Esophagus squamous epithelium (tissue), 5 donors: ENCODE measurements at places on chromosomes 7 and 10.

DNA sequence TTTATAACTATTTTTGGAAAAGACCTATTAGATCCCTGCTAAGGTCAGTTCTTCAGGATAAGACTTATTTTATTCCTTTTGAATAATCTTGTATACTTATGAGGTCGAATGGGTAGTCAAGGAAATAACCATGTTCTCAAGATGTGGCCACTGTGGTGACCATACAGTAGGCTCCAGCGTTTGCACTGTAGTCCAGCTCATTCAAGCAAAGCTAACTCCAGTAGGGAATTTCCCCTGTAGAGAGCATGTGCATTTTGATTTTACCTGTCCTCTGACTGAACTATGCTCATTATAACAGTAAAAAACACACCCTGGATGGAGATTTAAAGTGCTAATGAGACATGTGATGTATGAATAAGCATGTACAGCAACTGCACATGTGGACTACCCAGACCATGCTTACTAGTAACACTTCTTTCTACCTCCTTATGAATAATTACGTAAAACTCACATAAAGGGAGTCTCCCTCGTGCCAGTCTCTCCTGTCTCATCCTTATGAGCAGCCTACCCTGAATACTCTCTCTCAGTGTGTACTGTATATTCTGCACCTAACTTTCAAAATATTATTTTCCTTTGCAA, 32.4 kb upstream of the SEMA3E start:
- no peak for DNase-seq

DNA sequence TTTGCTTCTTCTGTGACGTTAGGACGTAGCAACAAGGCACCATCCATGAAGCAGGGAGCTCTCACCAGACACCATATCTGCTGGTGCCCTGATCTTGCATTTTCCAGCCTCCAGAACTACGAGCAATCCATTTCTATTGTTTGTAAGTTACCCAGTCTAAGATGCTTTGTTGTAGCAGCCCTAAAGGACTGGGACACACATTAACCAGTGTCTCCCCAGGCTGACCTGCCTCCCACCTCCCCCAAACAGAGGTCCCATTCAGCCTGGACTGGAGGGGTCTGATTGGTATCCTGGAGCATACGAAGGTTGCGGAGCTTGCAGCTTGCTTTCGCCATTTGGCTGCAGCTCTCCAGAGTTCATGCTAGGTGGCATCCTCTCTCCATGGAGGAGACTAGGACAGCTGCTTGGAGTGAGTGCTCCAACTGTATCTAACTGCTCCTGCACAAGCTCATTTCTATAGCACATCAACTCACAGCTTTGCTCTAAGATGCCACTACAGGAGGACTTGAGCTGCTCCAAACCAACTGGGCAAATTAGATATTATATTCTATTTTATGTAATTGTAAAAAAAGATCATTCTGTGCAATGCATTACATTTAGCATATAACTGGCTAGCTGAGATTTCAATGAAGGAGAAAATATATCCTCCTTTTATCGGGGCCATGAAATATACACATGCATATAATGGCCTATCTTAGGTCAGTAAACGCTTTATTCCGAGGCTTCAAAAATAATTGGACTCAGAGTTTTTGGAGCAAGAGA, 8.0 kb upstream of the GRK5 start:
- no peak for DNase-seq

DNA sequence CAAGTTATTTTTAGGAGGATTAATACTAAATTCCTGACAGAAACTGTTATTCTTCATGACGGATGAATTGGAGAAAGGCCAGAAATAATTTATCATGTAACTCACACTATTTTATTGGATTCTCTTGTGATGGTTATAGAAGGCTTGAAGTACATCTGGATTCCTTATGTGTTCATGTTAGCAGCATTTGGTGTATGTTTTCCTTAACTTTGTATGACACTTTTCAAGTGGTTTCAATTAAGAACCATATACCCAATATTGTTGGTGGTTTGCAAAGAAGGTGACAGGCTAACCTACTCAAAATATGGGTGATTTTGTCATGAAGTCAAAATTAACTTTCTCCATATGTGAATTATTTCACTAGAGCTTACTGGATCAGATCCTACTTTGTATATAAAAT, 532.2 kb upstream of the CNTNAP2 start:
- DNase-seq: no peak

GRCh38 chr10:130989670-130990232, 321.8 kb downstream of the TCERG1L start:
- no peak for DNase-seq

DNA sequence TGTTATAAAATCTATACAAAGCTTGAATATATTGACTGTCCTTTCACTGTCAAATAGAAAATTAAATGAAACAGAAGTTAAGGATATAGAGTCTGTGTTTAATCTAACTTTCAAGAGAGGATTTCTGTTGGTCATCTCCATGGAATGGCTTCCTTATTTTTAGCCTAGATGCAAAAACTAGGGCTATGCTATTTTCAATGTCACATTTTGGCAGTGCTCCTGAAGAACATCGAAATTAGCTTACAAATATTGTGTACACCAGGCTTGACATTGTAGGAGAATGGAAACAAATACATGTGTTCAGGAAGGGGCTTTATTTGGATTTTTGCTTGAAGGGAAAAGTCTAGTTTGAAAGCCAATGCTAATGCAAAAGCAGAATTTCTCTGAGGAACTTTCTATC, 295.4 kb downstream of the CDK14 start:
- DNase-seq: no peak

- DNase-seq: no peak
Observed at GRCh38 chr10:74949843-74950765, 123.7 kb downstream of the KAT6B start.

- no peak for DNase-seq
Observed at GRCh38 chr7:17706275-17706674, 234.0 kb downstream of the SNX13 start.

DNA sequence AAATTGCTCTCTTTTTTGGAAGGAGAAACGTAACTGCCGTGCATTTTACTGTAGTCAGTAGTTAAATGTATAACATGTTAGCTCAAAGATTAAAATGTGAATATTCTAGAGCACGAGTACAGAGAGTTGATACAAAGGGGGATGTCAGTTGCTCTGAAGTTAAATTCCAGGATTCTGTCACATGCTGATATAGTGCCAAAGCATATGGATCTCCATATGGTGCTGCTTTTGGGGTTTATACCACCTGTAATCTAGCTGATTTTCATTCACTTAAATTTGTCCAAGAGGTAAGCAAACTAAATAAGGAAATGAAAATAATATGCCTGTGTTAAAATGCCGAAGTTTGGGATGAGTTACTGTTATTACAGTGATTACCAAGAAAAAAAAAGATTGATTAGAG, 298.6 kb downstream of the EXOC4 start:
- no peak for DNase-seq

- DNase-seq: no peak
Observed at GRCh38 chr7:41637049-41637448, 65.8 kb downstream of the INHBA start.

- no peak for DNase-seq
Observed at GRCh38 chr7:111605246-111605645, 43.0 kb upstream of the IMMP2L start.

- DNase-seq: no peak
Observed at GRCh38 chr7:41967156-41967555, 264.3 kb upstream of the INHBA start.

DNA sequence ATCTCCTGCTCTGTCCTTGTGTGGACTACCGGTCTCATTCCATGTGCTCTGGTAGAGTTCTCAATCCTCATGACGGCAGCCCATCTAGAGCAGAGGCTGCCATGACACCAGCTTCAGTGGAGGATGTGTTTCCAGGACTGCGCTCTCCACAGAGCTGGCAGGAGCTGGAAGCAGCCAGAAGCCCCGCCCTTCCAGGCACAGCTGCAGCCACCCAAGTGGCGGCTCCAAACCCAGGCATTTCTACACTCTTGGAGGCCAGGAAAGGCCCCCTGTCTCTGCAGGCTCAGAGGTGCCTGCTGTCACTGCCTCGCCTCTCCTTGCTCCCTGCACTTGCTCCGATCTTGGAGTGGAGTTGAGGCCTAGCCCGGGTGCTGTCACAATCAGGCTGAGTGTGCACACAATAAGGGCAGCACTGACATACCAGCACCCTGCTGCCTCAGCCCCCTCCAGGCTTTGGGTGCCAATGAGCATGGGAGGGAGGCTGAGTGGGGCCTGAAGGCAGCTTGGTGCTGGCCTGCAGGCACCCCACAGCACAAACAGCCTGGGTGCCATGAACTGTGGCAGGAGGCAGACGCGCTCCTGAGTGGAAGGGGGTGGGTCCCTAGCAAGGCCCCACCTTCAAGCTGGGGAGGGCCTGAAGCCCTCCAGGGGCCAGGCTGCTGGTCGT, 122.1 kb downstream of the LRRN3 start:
- DNase-seq: no peak

- no peak for DNase-seq
Observed at GRCh38 chr7:113256883-113257531, 138.7 kb upstream of the SMIM30 start.

DNA sequence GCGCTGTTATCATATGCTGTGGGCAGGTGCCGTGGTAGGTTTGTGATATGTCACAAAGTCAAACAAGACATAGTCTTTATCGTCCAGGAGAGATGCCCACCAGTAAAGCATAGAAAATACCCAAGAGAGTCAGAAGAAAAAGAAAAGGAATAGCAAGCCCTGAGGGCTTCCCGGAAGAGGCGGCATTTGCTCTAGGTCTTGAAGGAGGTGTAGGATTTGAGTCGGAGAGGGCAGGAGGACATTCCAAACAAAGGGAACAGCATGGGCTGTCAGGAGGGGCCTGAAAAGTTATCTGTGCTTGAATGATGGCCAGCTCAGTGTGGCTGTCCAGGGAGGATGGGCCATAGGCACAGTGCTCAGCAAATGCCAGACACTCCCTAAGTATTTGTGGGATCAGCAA, 42.2 kb downstream of the COL13A1 start:
- DNase-seq: no peak

DNA sequence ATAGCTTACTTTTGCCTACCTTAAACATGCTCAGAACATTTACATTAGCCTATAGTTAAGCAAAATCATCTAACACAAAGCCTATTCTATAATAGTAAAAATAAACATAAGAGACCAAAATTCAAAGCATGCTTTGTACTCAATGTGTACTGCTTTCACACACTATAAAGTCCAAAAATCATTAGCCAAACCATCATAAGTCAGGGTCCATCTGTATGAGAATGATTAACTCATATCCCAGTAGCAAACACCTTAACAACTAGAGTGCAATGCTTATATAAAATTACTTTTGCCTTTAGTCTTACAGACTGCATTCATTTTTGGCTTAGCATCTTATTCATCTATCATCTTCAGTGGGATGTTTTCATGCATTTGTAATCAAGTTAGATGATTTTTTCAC, 49.4 kb upstream of the VWC2 start:
- no peak for DNase-seq

- DNase-seq: no peak
Observed at GRCh38 chr7:70072220-70072619, 473.9 kb downstream of the AUTS2 start.

- DNase-seq: no peak
Observed at GRCh38 chr7:28413011-28413410, 693 bp downstream of the CREB5 start.

DNA sequence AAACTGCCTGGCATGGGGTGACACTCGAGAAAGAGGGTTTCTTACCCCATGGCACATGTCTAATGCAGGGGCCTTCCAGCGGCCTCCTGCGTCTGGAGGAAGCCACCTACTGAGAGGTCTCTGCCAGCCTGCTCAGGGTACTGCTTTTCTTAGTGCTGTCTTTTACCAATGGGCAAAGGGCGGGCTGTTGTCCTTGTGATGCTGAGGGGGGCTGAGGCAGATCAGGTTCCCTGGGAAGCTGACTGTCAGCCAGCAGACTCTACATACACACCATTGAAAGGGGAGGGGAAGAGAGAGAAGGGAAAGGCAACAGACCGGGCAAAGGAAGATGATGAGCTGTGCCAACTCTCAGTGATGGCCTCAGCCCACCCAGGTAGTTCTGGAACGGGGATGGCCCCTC, 48.7 kb downstream of the COL13A1 start:
- DNase-seq: no peak

DNA sequence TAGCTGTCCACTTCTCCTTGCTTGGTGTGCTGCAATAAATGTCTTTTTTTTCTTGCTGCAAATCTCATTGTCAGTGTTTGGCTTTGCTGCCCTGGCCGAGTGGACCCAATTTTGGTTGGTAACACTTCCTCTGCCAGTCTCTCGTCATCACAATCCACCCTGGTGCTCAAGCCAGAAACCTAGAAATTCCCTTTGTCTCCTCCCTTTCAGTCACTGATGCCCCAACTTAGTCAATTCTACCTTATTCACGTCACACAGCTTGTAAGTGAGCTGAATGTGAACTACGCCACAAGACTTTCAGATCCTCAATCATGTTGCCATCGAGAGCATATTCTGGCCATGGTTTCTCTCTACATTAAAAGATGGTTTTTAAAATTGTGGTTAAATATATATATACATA, 13.0 kb upstream of the FRA10AC1 start:
- no peak for DNase-seq

DNA sequence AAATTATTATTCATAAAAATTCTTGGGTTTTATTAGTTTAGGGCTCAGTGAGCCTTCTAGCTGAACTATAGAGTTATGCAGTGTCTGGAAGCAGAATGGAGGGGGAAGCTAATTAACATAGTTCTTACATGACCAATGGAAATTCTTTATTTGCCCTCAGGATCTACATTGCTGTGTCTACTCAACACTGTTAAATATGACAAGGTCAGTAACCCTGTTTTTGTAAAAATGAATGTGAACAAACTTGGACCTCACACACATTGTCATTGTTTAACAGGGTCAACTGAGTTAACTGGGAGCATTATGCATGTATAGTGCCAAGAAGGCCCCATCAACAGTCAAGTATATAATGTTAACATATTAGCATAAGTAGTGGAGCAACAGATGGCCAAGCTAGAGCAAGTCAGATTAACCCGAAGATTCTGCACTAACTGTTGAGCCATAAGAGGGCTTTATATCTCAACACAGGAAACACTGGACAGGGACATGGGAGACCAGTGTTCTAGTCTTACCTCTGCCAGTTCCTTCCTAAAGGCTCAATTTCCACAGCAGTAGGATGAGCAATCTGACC, 122.5 kb upstream of the SEM1 start:
- no peak for DNase-seq

GRCh38 chr7:112876877-112877276, 86.7 kb upstream of the TMEM168 start:
- DNase-seq: no peak

DNA sequence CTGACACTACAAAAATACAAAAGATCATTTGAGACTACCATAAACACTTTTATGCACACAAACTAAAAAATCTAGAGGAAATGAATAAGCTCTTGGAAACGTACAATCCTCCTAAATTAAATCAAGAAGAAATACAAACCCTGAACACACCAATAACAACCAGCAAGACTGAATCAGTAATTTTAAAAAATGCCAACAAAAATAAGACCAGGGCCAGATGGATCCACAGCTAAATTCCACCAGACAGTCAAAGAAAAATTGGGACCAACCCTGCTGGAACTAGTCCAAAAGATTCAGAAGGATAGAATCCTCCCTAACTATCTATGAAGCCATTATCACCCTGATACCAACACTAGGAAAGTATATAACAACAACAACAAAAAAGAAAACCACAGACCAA, 277.4 kb downstream of the AGMO start:
- no peak for DNase-seq
